ENCODE measurements at places on chromosomes 4 and X.

DNA sequence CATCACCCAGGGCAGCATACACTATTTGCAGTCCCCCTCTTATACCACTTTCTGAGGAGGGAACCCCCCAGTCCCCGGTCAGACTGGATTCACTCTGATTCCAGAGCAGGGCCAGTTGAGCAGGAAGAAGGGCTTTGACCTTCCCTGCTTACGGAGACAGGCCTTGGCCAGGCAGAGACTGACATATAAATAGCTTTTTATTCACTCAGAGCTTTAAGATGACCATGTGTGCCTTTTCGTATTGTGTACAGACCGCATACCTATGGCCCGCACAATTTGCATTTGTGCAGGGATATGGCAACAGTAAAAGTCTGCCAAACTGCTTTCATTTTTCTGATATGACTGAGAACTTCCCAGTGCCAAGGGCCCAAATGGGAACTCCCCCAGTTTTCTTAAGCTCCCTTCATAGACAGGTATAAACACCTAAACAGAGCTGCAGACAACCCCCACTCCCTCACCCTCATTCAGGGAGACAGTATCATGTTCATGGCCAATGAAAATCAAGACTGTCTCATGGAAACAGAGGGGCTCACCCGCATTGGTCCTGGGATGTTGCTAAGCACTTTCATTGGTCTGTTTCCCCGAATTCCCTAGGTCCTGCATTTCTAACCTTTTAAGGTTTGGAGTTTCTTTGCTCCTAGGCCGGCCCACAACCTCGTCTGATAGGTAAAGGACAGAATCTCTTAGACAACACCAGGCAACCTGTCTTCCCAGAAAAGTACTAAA lies 86.0 kb downstream of the RTL5 start:
- peak; percentile 1 for DNase-seq

DNA sequence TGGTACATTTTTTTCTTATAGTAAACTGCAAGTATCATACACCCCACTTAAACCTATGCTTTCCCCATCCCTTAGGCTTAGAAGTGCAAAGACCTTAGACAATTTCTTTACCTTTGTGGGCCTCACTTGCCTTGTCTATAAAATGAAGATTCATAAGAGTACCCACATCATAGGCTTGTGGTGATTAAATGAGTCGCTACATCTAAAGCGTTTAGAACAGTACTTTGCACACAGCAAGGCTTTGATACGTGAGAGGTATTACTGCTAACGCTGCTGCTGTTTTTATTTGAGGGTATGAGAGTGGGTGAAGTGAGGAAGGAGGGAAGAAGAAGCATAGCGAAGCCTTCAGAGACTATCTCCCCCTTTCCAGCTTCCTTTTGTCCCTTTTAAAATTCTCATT lies 87.8 kb upstream of the RPS6KA3 start:
- DNase-seq, result no peak

DNA sequence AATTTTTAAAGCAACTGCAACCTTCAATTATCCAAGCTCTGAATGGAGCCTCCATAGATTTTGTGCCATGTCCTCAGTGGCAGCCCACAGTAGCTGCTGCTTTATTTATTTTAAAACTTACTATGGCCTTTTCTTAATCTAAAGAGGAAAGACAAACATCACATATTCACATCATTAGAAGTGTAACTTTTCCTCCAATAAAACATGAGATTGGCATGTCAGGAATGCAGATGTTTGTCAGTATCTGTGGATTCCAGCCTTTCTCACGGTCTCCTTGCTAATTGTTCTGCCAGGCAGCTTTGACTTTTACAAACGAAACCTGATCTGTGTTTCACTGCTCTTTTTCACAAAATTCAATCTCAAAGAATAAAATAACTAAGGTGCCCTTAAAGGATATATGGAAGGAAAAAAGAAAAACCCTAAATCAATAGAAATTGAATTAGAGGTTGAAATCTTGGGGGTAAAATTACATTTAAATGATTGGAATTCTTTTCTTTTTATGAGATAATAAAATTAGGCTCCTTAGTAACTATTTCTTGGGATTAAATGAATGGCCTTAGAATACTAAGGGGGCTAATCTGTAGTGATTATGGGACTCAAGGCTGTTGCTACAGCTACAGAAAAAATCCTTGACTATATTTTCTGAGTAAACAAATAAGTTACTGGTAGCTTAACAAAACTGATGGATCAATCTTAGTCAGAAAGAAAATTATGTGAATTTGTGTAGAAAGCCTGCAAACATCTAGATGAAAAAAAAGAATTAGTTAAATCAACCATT lies 151.3 kb downstream of the RTL9 start:
- no peak for DNase-seq

GRCh38 chrX:18672008-18672407 lies at the start of gene RS1:
Gene RS1 (minus strand): TSS chrX:18672108. CDS start chrX:18672068, 40 bp downstream.
- DNase-seq, result no peak

GRCh38 chrX:43627669-43628068 lies 28.4 kb upstream of the MAOA start:
- DNase-seq, result no peak

DNA sequence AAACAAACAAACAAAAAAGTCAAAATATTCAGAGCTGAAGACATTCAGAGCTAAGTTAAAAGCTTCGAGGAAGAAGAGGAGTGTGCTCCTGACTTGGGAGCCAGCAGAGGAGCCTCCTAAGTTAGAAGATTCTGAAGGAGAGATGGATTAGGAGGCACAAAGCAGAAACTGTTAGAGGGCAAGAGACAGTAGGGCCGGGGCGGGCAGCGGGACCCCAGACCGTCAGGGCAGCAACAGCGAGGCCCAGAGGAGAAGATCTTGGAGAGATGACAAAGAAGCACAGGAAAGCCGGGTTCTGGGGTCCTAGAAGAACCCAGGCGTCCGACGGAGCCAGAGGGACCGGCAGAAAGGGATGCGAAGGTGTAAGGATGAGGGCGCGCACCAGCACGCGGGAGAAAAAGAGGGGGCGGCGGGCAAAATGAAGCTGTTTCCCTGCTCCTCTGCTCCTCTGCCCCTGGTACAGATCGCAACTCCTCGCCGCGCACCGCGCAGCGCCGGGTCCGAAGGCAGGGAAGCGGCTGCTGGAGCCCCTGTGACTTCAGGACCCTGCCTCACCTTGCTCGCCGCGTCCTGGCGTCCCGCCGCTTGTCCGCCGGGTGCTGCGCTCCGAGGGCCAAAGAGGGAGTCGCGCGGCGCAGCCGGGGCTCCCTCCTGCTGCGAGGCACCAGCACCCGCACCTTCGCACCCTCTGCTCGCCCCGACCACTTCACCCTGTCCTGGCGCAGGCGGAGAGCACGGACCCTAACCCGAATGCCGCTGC lies 477 bp downstream of the KLHL13 start:
- DNase-seq, result no peak

- no peak for DNase-seq
Observed at GRCh38 chr4:181566490-181566889, 676.7 kb upstream of the TENM3 start.

GRCh38 chr4:7059662-7060061 lies 8.2 kb downstream of the GRPEL1 start:
- DNase-seq, result no peak

- no peak for DNase-seq
Observed at GRCh38 chr4:166078955-166079354, 205.9 kb downstream of the TLL1 start.

DNA sequence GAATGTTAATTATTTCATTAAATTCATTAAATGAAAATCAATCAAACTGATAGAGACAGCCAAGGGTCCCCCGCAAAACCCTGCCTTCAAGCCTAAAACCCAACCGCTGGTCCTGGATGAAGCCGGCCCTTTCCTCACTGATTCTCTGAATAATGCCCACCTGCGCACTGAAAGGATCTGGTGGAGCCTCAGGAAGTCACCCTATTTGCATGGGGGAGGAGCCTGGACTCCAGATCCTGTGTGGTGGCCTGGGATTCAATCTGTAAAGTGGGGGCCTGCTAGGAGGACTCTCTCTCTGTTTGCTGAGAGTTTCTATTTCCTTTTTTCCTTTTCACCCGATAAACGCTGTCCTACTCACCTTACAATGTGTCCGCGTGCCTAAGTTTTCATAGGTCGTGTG lies 97.9 kb upstream of the ADAMTS3 start:
- no peak for DNase-seq

- DNase-seq, result no peak
Observed at GRCh38 chr4:99749445-99750391, 66.9 kb upstream of the DAPP1 start.

DNA sequence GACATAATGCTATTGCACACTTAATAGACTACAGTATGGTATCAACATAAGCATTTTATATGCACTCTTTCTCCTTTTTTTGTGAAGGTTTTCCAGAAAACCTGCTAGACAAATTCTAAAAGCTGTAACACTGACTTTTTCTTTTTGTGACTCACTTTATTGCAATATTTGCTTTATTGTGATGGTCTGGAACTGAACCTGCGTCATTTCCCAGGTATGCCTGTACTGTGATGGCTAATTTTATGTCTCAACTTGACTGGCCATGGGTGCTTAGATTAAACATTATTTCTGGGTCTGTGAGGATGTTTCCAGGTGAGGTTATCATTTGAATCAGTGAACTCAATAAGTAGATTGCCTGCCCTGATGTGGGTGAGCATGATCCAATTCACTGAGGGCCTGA lies 35.5 kb upstream of the LAMP2 start:
- no peak for DNase-seq

GRCh38 chr4:126533146-126533805 lies 1099.5 kb upstream of the INTU start:
- no peak for DNase-seq

DNA sequence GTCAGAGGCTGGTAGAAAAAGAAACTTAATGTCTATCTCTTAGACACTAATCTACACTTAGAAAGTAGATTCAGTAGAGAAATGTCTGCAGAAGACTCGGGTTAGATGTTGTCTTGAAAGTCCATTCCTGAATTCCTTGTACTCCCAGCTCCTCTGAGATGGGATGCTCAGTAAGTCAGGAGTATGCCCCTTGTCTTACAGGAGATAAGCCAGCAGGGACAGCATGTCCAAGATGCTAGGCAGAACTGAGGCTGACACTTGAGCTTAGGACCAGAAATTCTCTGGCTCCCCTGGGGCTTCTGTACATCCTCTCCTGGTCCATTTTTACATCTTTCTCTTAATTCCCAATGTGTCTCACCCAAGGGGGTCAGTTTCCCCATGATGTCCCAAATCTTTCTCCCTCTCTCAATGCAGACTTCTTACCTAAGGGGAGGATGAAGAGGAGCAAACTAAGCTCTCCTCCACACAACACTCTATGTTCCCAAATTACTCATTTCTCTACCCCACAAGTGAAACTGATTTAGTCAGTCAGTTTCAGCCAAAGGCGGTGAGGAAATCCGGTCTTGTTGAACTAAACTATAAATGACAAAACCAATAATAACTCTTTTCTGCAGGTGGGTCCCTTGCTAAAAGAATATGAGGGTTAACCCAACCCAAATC lies 558.2 kb upstream of the DIPK2B start:
- no peak for DNase-seq

- no peak for DNase-seq
Observed at GRCh38 chr4:130183096-130183495, 1087.1 kb downstream of the C4orf33 start.

DNA sequence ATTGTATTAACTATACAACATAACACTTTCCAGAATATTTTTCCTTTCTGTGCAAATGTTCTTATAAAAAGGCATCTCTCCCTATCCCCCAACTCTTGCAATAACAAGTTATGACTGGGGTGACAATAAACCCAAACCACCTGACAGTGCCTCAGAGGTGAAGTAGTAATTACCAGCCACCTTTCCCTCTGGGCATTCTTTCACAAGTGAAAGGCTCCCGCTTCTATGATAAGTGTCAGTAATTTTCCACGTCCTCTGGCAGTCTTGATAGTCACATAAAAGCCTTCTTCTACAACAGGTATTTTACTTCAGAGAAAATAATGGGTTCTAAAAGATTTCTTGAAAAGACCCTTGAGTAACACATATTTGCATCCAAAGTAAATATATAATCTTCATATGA lies 82.7 kb downstream of the MANBA start:
- no peak for DNase-seq

DNA sequence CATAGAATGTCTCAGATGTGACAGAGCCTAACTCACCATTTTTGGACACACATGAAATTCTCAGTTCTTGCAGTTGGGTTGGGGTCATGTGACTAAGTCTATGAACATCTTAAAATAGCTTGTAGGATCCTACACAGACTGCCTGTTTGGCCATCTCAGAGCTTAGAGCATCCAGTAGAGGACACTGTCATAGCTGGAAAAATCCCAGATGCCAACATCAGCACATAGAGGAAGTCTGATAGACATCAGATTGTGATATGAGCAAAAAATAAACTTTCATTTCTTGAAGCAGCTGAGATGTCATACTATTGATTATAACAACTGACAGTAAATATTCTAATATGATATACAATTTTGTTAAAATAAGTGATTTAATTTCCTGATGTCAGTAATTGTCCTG lies 207.1 kb downstream of the TRAM1L1 start:
- DNase-seq, result no peak

GRCh38 chrX:153560000-153560399 lies 38.9 kb downstream of the CCNQ start:
- no peak for DNase-seq

- no peak for DNase-seq
Observed at GRCh38 chr4:39480251-39480650, 21.4 kb downstream of the LIAS start.

DNA sequence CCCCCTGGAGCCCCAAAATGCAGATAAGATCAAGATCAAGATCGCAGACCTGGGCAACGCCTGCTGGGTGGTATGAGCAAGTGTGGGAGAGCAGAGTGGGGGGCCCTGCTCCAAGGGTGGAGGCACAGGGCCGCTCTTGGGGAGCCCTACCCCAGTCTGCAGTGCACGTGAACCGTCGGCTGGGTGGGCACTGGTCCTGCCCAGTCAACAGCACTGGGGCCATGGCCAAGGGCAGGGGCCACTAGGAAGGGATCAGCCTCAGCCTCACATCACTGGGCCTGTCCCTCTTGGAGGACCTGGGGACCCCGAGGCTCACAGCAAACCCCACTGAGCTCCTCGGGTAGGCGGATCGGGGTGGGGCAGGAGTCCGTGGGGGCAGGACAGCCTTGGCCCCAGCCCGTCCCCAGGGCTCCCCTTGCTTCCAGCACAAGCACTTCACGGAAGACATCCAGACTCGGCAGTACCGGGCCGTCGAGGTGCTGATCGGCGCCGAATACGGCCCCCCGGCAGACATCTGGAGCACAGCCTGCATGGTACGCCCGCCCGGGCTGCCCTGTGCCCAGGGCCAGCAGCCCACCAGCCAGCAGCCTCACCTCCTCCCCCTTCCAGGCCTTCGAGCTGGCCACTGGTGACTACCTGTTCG lies 3.6 kb downstream of the SRPK3 start:
- no peak for DNase-seq

DNA sequence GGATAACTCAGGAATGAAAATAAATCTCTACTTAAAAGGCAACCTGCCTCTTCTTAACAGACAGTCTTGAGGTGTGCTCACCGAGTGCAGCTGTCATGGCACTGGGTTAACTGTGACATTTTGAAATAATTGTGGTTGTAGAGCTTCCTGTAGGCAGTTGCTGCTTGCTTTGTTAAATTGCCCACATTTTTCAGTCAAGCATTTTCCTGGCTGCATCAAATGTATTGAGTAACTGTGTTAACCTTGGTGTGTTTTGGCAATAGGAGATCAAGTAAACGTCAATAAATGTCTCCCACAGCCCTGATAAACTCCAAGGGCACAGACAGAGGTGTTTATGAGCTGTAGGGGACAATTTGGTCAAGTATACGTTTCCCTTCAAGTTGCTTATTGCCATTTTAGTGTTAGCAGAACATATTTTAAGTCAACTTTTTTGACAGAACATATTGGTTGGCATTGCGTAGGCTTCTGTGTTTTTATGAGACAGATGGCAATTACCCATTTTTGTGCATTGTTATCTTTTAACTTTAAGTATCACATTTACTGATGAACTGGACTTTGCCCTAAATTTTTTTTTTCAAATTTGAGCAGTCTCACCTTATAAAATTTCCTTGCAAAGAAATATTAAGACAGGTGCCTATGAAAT lies 527.4 kb downstream of the C4orf33 start:
- DNase-seq, result no peak

Measured in ovary (tissue), 10 donors.